IMR-90 (cell line): ENCODE measurements at places on chromosomes 6 and 20.

GRCh38 chr6:169833258-169833794, 81.9 kb downstream of the ERMARD start:
- DNase-seq = no peak

DNA sequence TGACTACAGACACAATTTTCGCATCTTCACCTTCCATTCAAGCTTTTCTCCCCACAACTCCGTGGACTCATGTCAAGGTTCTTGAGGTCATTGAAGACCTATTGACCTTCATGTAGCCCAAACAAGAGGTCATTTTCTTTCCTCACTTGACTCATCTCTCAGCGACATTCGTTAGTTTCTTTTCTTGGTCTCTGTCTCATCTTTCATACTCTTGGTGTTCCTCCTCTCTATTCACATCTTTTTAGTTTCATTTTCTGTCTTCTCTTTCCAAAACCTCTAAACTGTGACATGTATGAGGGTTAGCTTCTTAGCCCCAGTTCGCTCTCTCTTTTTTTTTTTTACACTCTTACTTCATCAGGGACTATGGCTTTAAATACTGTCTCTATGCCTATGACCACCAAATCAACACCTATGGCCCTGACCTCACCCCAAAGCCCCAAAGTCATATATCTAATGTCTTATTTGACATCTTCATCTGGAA, 128.6 kb upstream of the BACH2 start:
- no peak for DNase-seq

DNA sequence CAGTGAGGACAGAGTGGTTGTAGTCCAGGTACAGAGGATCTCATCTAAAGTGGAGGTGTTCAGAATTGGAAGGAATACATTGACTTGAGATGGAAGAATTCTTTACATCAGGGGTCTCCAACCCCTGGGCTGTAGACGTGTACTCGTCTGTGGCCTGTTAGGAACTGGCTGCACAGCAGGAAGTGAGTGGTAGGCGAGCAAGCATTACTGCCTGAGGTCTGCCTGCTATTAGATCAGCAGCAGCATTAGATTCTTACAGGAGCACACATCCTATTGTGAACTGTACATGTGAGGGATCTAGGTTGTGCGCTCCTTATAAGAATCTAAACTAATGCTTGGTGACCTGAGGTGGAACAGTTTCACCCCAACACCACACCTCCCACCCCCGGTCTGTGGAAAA, 121.1 kb downstream of the CDKAL1 start:
- peak; percentile 53 for DNase-seq

DNA sequence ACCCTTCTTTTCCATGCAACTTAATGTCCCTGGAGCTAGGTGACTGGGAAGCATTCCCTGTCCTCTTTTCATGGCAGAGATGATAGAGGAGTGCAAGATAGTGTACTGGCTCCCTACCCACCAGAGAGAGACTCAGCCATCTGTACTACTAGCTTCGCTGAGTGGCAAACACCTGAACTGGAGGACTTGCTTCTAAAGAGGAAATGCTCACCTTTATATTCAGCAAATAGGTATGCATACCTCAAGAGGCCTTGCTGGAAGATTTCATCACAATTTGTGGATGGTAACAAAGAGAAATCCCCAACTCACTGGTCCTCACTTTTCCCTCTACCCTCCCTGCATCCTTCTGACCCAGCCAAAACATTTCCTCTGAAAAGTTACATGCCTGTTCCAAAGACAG, 124.1 kb downstream of the FOXA2 start:
- DNase-seq = no peak

DNA sequence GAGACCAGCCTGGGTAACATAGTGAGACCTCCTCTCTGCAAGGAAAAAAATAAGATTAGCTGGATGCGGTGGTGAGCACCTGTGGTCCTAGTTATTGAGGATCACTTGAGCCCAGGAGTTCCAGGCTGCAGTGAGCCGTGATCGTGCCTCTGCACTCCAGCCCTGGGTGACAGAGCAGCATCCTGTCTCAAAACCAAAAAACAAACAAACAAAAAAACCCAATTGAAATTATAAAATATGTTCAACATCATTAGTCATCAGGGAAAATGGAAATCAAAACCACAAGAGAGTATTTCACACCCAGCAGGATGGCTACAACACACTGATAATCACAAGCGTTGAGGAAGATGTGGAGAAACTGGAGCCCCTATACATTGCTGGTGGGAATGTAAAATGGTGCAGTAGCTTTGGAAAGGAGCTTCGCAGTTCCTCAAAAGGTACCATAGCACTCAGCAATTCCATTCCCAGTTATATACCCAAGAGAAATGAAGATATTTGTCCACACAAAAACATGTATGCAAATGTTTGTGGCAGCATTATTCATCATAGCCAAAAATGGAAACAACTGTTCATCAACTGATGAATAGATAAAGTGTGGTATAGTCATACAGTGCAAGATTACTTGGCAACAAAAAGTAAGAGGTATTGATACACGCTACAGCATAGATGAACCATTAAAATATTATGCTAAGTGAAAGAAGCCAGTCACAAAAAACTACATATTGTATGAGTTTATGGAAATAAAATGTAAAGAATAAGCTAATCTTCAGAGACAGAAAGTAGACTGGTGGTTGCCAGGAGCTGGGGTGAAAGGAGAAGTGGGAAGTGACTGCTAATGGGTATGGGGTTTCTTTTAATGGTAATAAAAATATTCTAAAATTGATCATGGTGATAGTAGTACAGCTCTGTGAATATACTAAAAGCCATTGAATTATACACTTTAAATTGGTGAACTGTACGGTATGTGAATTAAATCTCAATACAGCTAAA, 38.7 kb upstream of the RIPOR2 start:
- DNase-seq = no peak

DNA sequence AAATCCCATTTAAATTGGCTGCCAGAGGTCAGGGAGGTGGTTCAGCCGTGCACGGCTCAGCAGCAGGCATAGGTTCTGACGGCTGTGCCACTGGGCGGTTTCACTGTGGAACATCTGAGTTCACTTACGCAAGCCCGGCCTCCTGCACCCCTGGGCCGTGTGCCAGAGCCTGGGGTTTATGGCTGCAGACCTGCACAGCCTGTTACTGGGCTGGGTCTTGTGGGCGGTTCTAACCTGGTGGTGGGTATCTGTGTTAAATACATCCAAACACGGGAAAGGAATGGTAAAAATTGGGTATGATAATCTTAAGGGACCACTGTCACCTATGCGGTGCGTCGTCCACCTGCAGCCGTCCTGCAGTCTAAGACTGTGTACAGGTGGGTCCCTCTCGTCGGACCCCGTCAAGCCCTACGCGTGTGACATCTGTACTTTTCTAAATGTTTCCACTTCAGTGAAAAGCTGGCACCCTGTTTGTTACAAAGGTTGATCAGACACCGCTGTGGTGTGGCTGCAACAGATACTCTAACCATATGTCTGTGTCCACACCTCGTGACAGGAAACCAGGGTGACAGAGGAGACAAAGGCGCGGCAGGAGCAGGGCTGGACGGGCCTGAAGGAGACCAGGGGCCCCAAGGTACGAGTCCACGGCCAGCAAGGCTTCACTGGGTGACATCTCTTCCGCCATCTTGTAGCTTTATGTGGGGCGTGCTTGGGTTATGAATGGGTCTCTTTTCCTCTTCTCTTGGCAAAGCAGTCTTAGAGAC, 21.5 kb downstream of the COL9A3 start:
- no peak for DNase-seq

- no peak for DNase-seq
Measured at GRCh38 chr6:142841915-142842314, 103.1 kb downstream of the HIVEP2 start.

- peak; percentile 38 for DNase-seq
Measured at GRCh38 chr20:44384423-44385027, 29.0 kb downstream of the HNF4A start.

GRCh38 chr6:5086294-5086890, 1.3 kb downstream of the PPP1R3G start:
- DNase-seq = no peak

- no peak for DNase-seq
Measured at GRCh38 chr6:157260735-157261410, 62.4 kb downstream of the TMEM242 start.

DNA sequence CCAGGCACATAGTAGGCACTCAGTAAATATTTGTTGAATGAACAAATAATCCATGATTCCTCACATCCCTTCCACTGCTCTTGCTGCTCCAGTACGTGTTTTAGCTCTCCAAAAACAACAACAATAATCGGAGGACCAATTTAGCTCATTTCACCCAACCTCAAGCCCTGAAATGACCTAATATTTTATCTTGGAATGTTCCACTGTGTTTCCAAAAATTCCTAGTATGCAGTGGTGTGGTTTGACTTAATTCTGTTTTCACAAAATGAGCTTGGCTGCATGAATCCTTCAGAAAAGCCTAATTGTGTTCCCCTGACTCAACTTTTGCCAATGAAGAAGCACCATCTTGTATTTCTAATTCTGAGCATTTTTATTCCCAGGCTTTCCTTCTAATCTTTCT, 168.0 kb upstream of the PHACTR1 start:
- peak; percentile 59 for DNase-seq

DNA sequence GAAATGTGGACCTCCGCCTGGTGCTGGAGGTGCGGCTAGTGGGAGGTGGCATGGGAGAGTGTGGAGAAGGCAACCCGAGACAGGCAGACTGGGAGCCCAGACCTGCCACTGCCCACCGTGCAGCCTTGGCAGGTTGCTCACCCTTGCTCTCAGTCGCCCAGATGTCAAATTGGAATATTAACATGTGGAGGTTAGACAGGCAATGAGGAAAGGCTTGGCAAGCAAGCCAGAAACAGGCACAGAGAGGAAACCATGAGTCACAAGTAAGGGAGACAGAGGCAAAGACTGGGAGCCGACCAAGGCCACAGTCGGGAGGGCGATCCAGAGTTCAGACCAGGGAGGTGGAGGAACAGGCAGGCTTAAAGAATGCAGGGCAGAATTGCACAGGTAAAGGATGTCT, 178.2 kb downstream of the FOXC1 start:
- DNase-seq = peak; percentile 65
